CD4-positive, alpha-beta memory T cell (primary cell): ENCODE measurements at places on chromosomes 2 and 18. TPM values are rescaled to one million over a fixed set of nuclear protein-coding genes. Genes with fewer than 3 reads are reported as not detected.

- no peaks in the 10 kb centered on the region for H3K4me1 ChIP-seq
- H3K36me3 ChIP-seq: no peaks in the 10 kb centered on the region
- H3K27ac ChIP-seq: no peak overlapping the region
- no peak overlapping the region for H3K4me3 ChIP-seq
Observed at GRCh38 chr2:239425631-239426030, 24.8 kb upstream of the HDAC4 start.

GRCh38 chr2:938181-939005 is 12.3 kb upstream of the SNTG2 start:
- no peak overlapping the region for H3K4me3 ChIP-seq
- no peak overlapping the region for H3K27ac ChIP-seq
- DNase-seq: no peak
- H3K36me3 ChIP-seq: no peaks in the 10 kb centered on the region
- no peaks in the 10 kb centered on the region for H3K27me3 ChIP-seq

GRCh38 chr2:169345486-169346437 is 16.6 kb downstream of the LRP2 start:
- DNase-seq: no peak
- no peak overlapping the region for H3K4me3 ChIP-seq
- H3K27ac ChIP-seq: no peak overlapping the region
- no peaks in the 10 kb centered on the region for H3K27me3 ChIP-seq
- H3K36me3 ChIP-seq: no peaks in the 10 kb centered on the region
- no peaks in the 10 kb centered on the region for H3K4me1 ChIP-seq

- DNase-seq: no peak
- H3K4me3 ChIP-seq: no peak overlapping the region
- H3K36me3 ChIP-seq: no peaks in the 10 kb centered on the region
- H3K4me1 ChIP-seq: no peaks in the 10 kb centered on the region
Observed at GRCh38 chr18:22189449-22190166, 20.2 kb downstream of the GATA6 start.

DNA sequence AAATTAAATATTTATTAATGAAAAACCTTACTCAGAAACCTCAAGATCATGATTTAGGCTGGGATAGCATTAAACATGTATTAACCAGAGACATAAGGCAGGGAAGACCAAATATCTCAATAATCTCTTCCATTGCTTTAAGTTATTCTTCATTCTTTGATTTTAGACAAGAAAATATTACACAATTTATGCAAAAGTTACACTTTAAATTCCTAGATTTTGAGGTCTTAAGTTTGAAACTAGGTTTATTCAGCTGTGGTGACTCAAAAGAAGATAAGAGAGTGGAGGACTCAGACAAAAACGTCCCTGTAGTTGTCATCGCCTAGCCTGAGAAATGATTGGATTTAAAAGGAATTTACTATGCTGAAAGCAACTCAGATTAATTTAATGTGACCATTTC is 1110.3 kb downstream of the DPP10 start:
- no peaks in the 10 kb centered on the region for H3K27me3 ChIP-seq
- DNase-seq: no peak
- no peak overlapping the region for H3K27ac ChIP-seq
- no peaks in the 10 kb centered on the region for H3K36me3 ChIP-seq
- no peaks in the 10 kb centered on the region for H3K4me1 ChIP-seq

DNA sequence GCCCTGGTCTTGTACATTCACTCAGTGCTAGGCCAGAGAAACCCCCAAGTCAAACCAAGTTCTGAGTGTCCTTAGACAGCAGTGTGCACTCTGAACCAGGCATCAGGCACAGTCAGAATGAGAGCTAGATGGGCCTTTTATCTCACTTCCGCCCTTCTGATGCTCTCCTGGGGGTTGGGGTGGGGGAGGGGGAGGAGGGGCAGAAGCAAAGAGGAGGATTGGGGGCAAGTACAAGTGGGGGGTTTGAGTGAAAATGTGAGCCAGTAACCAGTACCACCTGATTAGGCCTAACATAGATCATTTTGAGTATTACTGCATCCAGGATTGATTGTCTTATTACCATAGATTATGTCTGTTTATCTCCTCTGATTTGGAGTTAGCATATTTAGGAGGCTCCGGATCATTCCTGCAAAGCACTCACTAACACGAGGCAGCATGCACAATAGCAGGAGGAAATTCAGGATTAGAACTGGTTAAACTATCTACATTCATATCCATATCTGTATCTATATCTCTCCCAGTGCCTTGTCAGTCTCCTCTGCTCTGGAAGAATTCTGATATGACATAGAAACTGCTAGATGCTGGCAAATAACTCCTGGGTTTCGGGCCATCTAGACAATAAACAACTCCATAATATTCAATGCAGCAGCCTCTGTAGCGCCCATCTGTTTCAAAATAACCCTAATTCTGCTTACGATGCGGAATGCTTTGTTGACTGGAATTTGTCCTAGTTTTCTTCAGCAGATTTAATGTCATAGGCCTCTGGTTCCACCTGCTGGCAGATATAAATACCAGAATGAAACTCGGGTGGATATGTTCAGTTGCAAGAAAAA is 149.1 kb downstream of the RHBDD1 start:
- no peaks in the 10 kb centered on the region for H3K27me3 ChIP-seq
- peak; percentile 9 for DNase-seq
- peaks cover 7% of the 10 kb centered on the region for H3K4me1 ChIP-seq
- no peaks in the 10 kb centered on the region for H3K36me3 ChIP-seq

DNA sequence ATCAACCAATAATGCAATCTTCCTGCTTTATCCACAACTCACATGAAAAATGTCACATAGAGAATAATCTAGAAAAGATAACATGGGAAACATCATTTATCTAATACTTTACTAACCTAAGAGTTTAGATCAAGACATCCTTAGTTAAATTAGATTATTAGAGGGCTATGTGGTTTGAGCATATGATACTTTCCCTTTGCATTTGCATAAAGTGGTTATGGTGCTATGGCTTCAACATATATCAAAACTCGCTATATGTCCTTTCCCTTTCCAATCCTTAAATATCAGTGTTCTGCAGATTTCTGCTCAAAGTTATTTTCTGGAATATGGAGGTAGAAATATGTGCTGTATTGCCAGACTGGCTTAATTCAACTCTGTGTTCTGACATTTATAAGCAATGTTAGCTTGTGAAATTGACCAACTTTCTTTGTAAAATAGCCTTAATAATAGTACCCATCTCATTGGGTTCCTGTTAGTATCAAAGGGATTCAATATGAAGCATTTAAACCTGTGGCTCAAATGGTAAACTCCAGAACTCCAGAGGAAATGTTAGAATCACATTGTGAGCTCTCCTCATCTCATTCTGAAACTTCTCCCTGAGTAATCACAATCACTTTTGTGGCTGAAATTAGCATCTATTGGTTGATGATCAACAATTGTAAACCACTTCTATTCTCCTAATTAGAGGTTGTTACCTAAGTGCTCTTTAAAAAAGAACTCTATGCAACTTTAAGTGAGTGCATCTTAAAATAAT is 1089.9 kb upstream of the SLC39A10 start:
- no peaks in the 10 kb centered on the region for H3K27me3 ChIP-seq
- no peak overlapping the region for H3K4me3 ChIP-seq
- DNase-seq: no peak
- no peaks in the 10 kb centered on the region for H3K36me3 ChIP-seq
- H3K27ac ChIP-seq: no peak overlapping the region

DNA sequence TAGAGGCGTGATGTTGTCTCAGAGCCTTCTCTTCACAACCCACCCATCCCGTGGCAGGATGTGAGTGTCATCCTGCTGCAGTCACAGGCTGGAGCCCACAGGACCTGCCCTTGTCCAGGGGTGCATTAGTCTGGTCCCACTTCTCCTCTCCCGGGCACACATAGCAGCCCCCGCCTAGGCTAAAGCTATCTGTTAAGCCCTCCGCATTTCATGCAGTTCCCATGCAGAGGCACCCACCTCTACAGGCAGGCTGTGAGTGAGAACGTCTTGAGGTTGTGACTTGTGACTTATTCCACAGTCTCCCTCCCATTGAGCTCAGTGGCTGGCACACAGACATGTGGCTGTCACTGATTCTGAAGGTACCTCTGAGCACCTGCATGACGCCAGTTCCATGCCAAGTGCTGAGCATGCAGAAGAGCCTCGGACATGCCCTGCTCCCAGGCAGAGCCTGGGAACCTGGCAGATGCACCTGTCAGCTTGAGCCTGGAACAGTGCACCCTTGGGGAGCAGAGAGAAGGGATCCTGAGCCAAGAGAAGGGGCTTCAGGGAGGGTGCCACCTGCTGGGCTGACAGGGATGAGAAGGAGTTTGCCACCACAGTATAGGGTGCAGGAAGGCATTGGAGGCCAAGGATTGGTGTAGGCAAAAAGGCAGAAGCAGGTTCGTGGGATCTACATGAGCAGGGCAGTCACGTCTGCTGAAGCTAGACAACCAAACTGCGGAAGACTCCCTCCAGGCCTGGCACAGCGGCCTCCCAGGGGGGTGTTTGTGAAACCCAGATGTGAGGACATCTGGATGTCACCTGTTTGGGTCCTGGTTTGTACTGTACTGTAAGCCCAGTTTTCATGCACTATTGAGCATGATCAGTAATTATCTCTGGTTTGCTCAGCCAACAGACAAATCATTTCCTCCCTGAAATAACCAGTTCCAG is 213.6 kb downstream of the GLI2 start:
- no peak for DNase-seq
- no peaks in the 10 kb centered on the region for H3K4me1 ChIP-seq
- no peak overlapping the region for H3K27ac ChIP-seq
- no peak overlapping the region for H3K4me3 ChIP-seq

- H3K27me3 ChIP-seq: no peaks in the 10 kb centered on the region
- no peak for DNase-seq
- H3K4me1 ChIP-seq: no peaks in the 10 kb centered on the region
- H3K36me3 ChIP-seq: no peaks in the 10 kb centered on the region
Observed at GRCh38 chr18:23627321-23627720, 35.4 kb downstream of the ANKRD29 start.

- no peaks in the 10 kb centered on the region for H3K4me1 ChIP-seq
- H3K27ac ChIP-seq: no peak overlapping the region
- no peaks in the 10 kb centered on the region for H3K27me3 ChIP-seq
- H3K4me3 ChIP-seq: no peak overlapping the region
Observed at GRCh38 chr2:29528891-29529520, 392.4 kb downstream of the ALK start.

DNA sequence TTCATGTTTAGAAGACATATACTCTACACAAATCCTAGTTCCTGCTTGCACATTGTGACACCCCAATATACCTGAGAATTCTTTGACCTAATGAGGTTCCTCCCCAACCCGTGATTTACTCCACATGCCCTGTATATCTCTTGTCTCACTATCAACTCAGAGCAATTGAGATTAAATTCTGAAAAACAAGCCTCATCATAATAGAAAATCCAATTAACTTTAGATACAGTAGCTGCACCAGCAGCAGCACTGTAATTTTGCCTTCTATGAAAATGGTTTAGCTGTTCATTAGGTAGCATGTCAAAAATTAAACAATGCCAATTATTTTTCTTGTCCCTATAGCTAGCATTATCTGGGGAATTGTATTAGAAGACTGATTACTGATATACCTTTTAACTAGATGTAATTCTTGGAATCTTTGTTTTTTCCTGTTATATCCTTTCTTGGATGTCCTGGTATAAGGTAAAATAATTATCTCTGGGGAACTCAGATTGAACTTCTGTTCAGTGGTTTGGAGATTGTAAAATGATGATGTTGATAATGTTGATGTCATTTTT is 218.9 kb upstream of the TANK start:
- DNase-seq: no peak
- H3K4me1 ChIP-seq: peaks cover 16% of the 10 kb centered on the region
- H3K27me3 ChIP-seq: no peaks in the 10 kb centered on the region
- H3K36me3 ChIP-seq: no peaks in the 10 kb centered on the region
- no peak overlapping the region for H3K27ac ChIP-seq
- no peak overlapping the region for H3K4me3 ChIP-seq

DNA sequence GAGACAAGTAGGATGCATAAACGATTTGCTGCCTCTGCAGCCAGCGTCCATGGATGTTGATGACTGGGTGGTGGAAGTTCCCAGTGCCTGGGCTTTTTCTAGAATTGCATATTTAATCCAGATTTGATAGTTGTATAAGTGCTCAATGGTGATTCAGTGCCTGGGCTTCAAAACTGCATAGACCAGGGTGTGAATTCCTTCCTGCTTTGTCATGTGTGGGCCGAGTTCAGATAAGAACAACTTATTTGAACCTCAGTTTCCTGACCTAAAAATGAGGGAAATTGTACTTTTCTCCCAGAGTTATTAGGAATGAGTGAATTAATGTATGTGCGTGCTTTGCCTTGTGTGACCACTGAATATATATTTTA is 154.6 kb downstream of the WDSUB1 start:
- no peaks in the 10 kb centered on the region for H3K27me3 ChIP-seq
- H3K27ac ChIP-seq: no peak overlapping the region
- no peak for DNase-seq
- no peak overlapping the region for H3K4me3 ChIP-seq
- no peaks in the 10 kb centered on the region for H3K4me1 ChIP-seq
- H3K36me3 ChIP-seq: no peaks in the 10 kb centered on the region

DNA sequence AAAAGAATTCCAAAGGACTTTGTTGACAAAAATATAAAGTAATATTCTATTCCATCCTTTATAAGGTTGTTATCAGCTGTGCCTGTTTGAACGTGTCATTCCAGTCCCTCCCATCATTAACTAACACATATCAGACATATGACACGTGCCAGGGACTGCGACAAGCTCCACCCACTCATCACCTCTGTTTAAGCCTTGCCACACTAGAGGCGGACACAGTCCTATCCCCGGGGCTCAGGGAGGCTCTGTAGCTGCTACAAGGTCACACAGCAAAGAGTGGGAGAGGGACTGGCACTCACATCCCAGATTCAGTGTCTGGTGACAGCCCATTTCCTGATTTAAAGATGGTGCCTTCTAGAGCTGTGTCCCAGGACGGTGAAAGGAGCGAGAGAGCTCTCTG is 30.0 kb downstream of the TBC1D8 start:
- no peak overlapping the region for H3K27ac ChIP-seq
- no peaks in the 10 kb centered on the region for H3K27me3 ChIP-seq
- H3K36me3 ChIP-seq: no peaks in the 10 kb centered on the region

DNA sequence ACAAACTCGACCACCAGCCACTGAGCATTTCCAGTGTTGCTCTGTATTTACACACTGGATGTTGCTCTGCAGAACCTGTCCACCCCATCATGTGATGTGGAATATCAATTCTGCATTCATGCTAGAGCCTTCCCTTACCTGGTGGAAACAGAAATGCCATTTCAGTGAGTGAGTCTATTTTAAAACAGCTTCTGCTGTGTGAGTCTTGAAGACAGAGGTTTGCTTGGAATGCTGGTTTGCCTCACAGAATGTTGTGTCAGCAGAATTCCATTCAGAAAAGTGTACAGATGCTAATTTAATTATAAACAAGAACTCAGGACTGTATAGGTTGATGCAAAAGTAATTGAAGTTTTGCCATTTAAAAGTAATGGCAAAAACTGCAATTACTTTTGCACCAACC is 118.3 kb downstream of the MAP3K20 start:
- no peaks in the 10 kb centered on the region for H3K36me3 ChIP-seq
- no peaks in the 10 kb centered on the region for H3K4me1 ChIP-seq
- no peak overlapping the region for H3K27ac ChIP-seq
- DNase-seq: no peak

Gene SERPINB12
- not detected for total RNA-seq

Gene ERLEC1
- total RNA-seq: 33.6 TPM

Gene UGT1A8
- not detected for total RNA-seq
